ENCODE measurements at places on chromosomes 1 and 21. TPM values are rescaled to one million over a fixed set of nuclear protein-coding genes. Genes with fewer than 3 reads are reported as not detected.

UBXN10 gene
- 2.4 TPM for total RNA-seq

OR2L5 gene
- not detected for total RNA-seq

CA6 gene
- total RNA-seq = not detected

EVA1C gene
- total RNA-seq = 5.7 TPM

CTBS gene
- 15.4 TPM for total RNA-seq

TRNP1 gene
- 7.1 TPM for total RNA-seq

RXRG gene
- total RNA-seq = 4.5 TPM

RIPPLY3 gene
- not detected for total RNA-seq

SIKE1 gene
- 104 TPM for total RNA-seq

SFN gene
- total RNA-seq = 8.6 TPM

TEKT2 gene
- total RNA-seq = 0.37 TPM

FAM72C gene
- 0.53 TPM for total RNA-seq
